ENCODE measurements at places on chromosomes 16 and 17.
A peak's percentile ranks its signal among the peaks of the same experiment; 100 is the strongest.

DNA sequence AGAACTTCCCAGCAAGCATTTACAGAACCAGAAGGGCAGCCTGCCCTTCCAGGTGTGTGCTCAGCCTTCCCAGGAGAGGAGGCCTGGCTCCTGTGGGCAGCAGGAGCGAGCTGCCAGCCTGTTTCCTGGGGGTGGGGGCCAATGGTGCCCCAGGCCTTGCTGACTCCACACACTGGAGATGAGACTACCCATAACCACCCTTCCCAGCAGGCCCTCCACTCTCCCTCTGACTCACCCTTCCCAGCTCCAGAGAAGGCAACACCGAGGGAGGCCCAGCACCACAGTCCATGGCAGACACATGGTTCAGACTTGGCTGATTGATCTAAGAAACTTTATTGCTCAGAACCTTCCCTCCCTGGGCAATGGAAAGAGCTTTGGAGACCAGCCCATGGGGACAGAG lies 1.8 kb upstream of the PRSS53 start:
- DNase-seq, result no peak

- DNase-seq, result no peak
Observed at GRCh38 chr17:68805609-68806008, 149.6 kb downstream of the ABCA8 start.

- no peak for DNase-seq
Observed at GRCh38 chr16:75415169-75415905, 18.0 kb downstream of the CFDP1 start.

DNA sequence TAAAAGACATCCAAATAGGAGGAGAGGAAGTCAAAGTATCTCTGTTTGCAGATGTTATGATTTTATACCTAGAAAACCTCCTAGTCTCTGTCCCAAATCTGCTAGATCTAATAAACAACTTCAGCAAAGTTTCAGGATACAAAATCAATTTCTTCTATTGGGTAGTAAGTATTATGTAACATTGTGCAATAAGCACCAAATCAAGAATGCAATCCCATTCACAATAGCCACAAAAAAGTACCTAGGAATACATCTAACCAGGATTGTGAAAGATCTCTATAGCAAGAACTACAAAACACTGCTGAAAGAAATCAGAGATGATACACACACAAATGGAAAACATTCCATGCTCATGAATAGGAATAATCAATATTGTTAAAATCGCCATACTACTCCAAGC lies 13.0 kb downstream of the NLRP1 start:
- DNase-seq, result no peak

DNA sequence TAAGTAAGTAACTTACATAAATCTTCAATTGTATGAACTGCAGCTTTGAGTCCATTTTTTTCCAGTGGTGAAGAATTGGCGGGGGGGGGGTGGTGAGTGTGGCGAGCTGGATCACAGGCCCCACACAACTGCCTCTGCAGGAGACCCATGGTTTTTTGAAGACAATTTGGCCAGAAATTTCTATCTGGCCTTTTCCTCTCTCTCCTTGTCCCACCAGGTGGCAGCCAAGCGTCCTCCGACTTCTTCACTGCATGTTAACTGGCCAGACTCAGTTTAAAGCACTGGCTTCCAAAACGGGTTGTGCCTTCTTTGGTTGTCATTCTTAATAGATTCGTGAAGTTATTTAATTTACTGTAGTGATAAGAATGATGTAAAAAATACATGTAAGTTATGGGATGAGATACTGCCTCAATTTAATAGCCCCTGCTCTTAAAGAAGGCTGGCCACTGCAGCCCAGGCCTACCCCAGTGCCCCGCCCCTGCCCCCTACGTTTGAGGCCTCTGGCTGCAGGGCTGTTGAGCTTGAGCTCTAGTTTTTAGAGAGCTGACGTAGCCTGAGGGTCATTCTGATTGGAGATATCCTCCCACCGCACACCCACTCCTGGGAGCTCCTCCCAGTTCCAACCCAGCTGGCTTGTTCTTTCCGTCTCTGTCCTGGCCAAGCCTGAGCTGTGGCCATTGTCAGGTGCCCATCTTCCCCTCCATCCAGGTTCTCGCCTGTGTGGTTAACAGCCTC lies 36.4 kb downstream of the AKAP1 start:
- DNase-seq, result no peak

GRCh38 chr16:11655655-11656054 lies 12.6 kb upstream of the SNN start:
- DNase-seq, result no peak

DNA sequence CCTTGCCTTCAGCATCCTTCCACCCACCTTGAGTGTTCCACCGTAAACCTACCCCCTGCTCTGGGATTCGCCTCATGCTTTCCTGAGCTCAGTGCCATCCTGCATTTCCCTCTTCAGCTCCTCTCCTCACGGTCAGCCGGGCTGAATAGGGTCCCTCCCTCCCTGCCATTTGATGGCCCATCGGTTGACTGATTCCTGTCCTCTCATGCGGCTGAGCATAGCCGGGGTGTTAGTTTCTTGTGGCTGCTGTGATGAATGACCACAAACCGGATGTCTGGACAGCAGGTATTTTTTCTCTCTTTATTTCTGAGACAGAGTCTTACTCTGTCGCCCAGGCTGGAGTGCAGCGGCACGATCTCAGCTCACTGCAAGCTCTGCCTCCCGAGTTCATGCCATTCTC lies 44.1 kb upstream of the MGAT5B start:
- no peak for DNase-seq

- no peak for DNase-seq
Observed at GRCh38 chr17:67216578-67217320, 28.2 kb downstream of the HELZ start.

DNA sequence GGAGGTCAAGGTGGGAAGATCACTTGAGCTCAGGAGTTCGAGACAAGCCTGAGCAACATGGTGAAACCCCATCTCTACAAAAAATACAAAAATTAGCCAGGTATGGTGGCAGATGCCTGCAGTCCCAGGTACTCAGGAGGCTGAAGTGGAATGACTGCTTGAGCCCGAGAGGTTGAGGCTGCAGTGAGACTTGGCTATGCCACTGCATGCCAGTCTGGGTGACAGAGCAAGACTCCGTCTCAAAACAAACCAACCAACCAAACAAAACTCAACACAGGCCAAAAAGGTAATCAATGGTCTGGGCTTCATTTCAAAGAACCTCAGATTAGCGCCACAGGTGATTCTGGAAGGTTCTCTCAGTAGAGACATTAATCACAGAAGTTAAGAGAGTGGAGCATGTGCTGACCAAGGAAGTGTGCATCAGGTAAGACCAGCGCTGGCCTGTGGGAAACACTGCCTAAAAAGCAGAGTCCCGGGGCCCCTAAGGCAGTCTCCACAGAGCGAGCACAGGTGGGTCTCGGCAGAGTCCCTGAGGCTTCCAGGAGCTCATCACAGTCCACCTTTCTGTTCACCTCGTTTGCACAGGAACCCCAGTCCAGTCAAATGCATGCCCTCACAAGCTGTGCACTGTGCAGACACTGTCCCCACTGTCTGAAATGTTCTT lies 71.5 kb upstream of the TRAP1 start:
- no peak for DNase-seq

- DNase-seq, result no peak
Observed at GRCh38 chr17:13973960-13974651, 95.2 kb upstream of the COX10 start.

- DNase-seq, result no peak
Observed at GRCh38 chr17:16929757-16930520, 42.0 kb downstream of the TNFRSF13B start.

DNA sequence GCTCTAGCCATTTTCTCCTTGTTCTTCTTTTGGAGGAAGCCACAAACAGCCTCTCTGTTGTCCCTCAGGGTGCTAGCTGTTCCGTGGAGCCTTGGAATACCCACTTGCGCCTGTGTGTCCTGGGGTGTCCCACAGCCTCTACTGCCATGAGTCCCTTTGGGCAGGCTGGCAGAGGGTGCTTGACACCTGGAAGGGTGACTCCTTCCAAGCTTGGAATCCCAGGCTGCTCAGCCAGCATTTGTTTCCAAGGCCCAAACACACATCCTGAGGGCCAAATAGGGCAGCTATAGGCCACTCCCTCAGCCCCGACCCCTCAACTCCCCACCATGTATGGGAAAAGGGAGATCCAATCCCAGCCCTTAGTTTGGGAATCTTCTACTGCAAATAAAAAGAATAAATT lies 14.9 kb downstream of the ZNHIT3 start:
- no peak for DNase-seq

- DNase-seq, result no peak
Observed at GRCh38 chr17:39872751-39873150, 4.7 kb downstream of the ZPBP2 start.

- DNase-seq, result no peak
Observed at GRCh38 chr17:49716668-49717364, 9.1 kb upstream of the SLC35B1 start.

GRCh38 chr16:83633286-83633685 lies 174.5 kb upstream of the HSBP1 start:
- DNase-seq, result no peak

DNA sequence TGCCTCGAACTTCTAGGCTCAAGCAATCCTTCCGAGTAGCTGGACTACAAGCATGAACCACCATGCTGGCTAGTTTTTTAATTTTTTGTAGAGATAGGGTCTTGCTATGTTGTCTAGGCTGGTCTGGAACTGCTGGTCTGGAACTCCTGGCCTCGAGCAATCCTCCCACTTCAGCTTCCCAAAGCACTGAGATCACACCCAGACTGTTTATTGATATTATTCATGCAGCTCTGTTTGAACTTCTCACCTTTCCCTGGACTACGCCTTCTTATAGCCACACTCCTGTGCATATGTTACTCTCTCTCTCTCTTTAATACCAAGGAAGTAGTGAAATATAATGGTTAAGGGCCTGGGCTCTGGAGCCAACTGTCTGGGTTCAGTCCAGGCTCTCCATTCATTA lies 4.6 kb downstream of the COG7 start:
- no peak for DNase-seq

DNA sequence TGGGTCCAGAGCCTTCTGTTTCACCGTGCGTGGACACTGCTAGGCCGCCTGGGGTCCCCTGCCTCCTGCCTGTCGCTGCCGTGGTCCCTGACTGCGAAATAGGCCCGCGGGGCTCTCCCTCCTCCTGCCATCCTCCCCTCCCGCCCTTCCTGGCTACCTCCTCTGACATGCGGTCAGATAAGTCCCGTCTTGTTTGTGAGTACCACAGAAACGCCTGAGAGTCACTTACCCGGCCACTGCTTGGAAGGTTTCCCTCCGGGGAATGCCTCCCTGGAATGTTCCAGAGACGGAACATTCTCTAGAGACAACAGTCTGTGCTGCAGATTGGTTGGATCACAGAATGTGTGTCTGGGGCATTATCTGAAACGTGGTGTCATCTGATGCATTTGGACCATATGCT lies 22.7 kb downstream of the CIBAR2 start:
- no peak for DNase-seq

- DNase-seq, result no peak
Observed at GRCh38 chr17:48993305-48993704, 3.9 kb upstream of the IGF2BP1 start.

GRCh38 chr17:42118545-42118944 lies 2.6 kb downstream of the KAT2A start:
- peak; percentile 25 for DNase-seq

GRCh38 chr17:4764595-4764994 lies 7.1 kb upstream of the TM4SF5 start:
- no peak for DNase-seq

GRCh38 chr17:64387545-64388171 lies 3.0 kb downstream of the PECAM1 start:
- DNase-seq, result no peak

- DNase-seq, result no peak
Observed at GRCh38 chr16:55478827-55479429, at the start of gene MMP2. Gene MMP2 (plus strand): TSS chr16:55479198. CDS start chr16:55479480, 282 bp downstream.

DNA sequence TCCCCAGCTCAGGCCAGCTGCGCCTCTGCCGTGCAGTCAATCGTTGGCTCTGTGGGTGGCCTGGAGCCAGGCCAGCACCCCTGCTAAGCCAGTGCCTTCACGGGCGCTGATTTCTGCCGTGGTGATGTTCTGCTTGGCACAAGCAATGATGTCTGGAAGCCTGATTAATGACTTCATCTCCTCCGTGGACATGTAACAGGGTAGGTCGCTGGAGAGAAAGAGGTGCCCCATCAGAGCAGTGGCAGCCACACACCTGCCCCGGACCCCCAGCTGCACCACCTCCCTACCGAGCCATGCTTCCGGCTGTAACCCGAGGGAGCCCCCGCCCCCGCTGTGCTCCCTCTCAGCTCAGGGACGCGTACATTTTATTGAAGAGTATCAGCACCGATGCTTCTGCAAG lies 1.9 kb downstream of the ARL16 start:
- DNase-seq, result no peak

GRCh38 chr16:68298312-68298711 lies 12.4 kb downstream of the SLC7A6OS start:
- no peak for DNase-seq

DNA sequence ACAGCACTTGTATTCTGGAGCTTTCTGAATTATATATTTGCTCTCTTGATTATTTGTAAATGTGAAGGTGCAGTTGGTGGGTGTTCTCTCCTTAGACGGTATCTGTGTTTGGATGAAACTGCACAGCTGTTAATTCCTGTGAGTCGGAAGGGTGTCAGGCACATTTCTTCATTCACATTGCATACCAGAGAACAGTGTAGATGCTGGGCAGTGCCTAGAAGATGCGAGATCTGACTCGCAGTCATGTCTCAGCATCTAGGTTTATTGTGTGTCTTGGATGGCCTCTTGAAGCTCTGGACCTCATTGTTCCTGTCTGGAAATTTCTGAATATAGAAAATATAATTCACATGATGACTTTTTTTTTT lies 61.2 kb downstream of the CLEC16A start:
- no peak for DNase-seq

DNA sequence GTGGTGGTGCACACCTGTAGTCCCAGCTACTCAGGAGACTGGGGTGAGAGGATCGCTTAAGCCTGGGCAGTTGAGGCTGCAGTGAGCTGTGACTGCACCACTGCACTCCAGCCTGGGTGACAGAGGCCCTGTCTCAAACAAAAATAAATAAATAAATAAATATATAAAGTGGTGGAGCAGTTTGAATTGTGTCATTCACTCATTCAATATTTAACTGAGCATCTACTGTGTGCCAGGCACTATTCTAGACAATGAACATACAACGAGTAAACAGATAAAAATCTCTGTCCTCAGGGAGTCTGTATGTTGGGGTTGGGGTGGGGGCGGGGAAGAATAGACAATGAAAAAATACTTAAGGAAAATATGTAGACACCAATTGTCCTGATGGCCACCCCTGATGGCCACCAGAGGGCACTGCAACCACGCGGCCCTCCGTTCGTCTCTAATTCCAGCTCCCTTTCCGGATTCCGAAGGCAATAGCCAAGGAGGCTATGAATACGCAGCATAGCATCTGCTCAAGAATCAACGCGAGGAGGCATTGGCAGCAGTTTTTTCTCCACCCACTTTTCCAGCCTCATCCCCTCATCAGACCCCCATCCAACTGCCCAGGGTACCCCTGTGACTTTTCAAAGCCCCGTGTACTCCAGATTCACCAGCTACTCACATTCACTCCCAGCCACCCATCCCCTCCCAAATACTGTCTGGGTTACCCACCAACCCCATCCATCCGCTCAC lies 21.4 kb downstream of the QPRT start:
- DNase-seq, result peak; percentile 22

All from activated naive CD8-positive, alpha-beta T cell treated with anti-CD3 and anti-CD28 coated beads, Interleukin-2, amount 50 U/mL, for 16 hours (primary cell).